Sigmoid colon (tissue), 7 donors: ENCODE measurements at places on chromosomes 6 and 20.
A peak's percentile ranks its signal among the peaks of the same experiment; 100 is the strongest.

GRCh38 chr6:154611241-154611640 is 100.8 kb upstream of the CNKSR3 start:
- no peak overlapping the region for H3K4me3 ChIP-seq
- no peaks in the 10 kb centered on the region for H3K27me3 ChIP-seq
- no peaks in the 10 kb centered on the region for H3K36me3 ChIP-seq
- H3K27ac ChIP-seq, result no peak overlapping the region
- no peak for DNase-seq

GRCh38 chr6:121356575-121356974 is 22.3 kb upstream of the TBC1D32 start:
- H3K27ac ChIP-seq, result no peak overlapping the region
- no peaks in the 10 kb centered on the region for H3K36me3 ChIP-seq
- H3K4me3 ChIP-seq, result no peak overlapping the region
- H3K4me1 ChIP-seq, result no peaks in the 10 kb centered on the region

DNA sequence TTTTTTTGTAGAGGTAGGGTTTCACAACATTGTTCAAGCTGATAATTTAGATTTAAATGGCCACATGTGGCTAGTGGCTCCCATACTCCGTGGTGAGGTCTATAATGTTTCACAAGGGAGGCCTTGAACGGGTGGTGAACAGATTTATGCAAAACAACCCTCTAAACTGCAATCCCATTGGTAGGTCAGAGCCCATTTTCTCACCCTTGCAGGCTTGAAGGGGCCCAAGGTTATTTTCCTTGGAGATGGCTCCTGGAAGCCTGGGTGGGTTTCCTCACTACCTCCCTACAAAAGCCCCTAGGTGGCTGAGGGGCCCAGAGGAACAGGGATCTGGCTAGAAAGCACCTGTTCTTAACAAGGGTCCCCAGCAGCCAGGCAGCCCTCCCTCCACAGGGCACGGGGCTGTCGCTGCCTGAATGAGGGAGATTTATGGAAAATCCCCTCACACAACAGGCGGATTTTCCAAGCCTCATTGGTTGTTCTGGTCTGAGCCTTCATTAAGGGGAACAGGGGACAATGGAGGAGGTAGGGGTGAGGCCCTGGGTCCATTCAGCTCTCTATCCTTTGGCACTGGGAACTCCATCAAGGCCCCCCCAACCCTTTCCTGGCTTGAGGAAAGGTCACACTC is 64.6 kb downstream of the VEGFA start:
- DNase-seq, result no peak
- H3K27ac ChIP-seq, result no peak overlapping the region
- no peaks in the 10 kb centered on the region for H3K36me3 ChIP-seq

GRCh38 chr6:37585937-37586336 is 86.2 kb upstream of the CCDC167 start:
- H3K27me3 ChIP-seq, result no peaks in the 10 kb centered on the region
- no peak for DNase-seq
- no peak overlapping the region for H3K27ac ChIP-seq
- H3K4me3 ChIP-seq, result no peak overlapping the region

GRCh38 chr6:165872811-165873210 is 209.8 kb upstream of the PDE10A start:
- no peak for DNase-seq
- H3K36me3 ChIP-seq, result no peaks in the 10 kb centered on the region
- no peak overlapping the region for H3K4me3 ChIP-seq
- H3K27me3 ChIP-seq, result no peaks in the 10 kb centered on the region
- H3K4me1 ChIP-seq, result peaks cover 21% of the 10 kb centered on the region

DNA sequence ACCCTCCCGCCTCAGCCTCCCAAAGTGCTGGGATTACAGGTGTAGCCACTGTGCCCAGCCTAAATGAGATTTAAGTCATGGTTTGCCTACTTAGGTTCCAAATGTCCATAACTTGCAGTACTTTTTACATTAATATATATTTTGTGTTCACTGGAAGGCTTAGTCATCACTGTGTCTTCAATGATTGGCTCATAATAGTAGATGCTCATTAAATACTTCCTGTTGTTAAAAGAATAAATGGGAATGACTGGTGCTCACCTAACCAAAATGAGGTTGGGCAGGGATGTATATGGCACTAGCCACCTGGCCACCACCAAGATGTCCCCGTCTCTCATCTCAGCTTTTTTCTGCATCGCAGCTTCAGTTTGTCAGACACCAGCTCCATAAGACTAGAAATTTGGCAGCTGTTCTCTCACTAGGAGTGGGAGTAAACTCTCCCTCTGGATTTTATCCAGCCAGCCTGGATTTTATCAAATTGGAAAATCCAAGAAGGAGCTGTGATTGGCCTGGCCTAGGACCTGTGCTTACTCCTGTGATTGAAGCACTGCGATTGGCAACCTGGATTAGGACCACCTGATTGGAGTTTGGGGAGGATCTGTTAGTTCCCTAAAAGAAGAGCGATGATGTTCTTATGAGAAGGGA is 1.1 kb upstream of the GLO1 start:
- no peaks in the 10 kb centered on the region for H3K27me3 ChIP-seq
- no peaks in the 10 kb centered on the region for H3K36me3 ChIP-seq
- no peak for DNase-seq
- H3K4me3 ChIP-seq, result no peak overlapping the region
- no peaks in the 10 kb centered on the region for H3K4me1 ChIP-seq

- no peak for DNase-seq
- no peaks in the 10 kb centered on the region for H3K27me3 ChIP-seq
- H3K4me1 ChIP-seq, result peaks cover 21% of the 10 kb centered on the region
- no peaks in the 10 kb centered on the region for H3K36me3 ChIP-seq
Observed at GRCh38 chr6:16421462-16421960, 183.1 kb downstream of the GMPR start.

GRCh38 chr6:33198853-33199436 is 1.5 kb downstream of the RXRB start:
- peaks cover 56% of the 10 kb centered on the region for H3K4me1 ChIP-seq
- H3K27ac ChIP-seq, result peak overlapping the region; percentile 96
- H3K4me3 ChIP-seq, result peak overlapping the region; percentile 90

DNA sequence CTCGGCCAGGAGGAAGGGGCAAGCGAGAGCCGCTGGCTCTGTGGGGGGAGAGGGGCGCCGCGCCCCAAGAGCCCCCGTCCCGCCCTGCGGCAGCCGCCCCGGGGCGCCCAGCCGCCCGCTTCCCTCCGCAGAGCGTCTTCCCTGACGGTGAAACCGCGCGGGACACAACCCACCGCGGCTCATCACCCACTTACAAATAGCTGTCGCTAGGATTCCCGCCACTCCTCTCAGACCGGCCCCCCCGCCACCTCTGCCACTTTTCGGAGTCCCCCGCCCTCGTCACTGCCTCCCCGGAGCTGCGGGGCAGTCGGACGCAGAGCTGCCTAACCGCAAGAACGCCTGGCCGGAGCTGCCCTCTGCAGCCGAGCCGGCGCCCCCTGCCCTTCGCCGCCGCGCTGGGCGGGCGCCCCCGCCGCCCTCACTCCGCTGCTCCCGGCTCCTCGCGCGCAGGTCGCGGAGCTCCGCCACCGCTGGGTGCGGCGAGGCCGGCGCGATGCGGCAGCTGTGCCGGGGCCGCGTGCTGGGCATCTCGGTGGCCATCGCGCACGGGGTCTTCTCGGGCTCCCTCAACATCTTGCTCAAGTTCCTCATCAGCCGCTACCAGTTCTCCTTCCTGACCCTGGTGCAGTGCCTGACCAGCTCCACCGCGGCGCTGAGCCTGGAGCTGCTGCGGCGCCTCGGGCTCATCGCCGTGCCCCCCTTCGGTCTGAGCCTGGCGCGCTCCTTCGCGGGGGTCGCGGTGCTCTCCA is at the start of gene SLC35D3:
SLC35D3 (plus strand) TSS at position 366 of the 749 bp plus-strand sequence; CDS start at position 494, 128 bp downstream.
- no peak for DNase-seq
- peak within 1 kb of the TSS; percentile 54 for H3K4me3 ChIP-seq
- peaks cover 48% of the 10 kb centered on the region for H3K27me3 ChIP-seq
- peaks cover 36% of the 10 kb centered on the region for H3K4me1 ChIP-seq
- no peak within 1 kb of the TSS for H3K27ac ChIP-seq

- H3K4me1 ChIP-seq, result no peaks in the 10 kb centered on the region
- H3K36me3 ChIP-seq, result no peaks in the 10 kb centered on the region
- H3K4me3 ChIP-seq, result no peak overlapping the region
- H3K27me3 ChIP-seq, result peaks cover 1% of the 10 kb centered on the region
- peak; percentile 21 for DNase-seq
Observed at GRCh38 chr20:2746636-2747265, 53.7 kb downstream of the CPXM1 start.

- peak overlapping the region; percentile 94 for H3K27ac ChIP-seq
- H3K36me3 ChIP-seq, result no peaks in the 10 kb centered on the region
- peak; percentile 82 for DNase-seq
- H3K4me3 ChIP-seq, result peak overlapping the region; percentile 88
- no peaks in the 10 kb centered on the region for H3K27me3 ChIP-seq
- H3K4me1 ChIP-seq, result no peaks in the 10 kb centered on the region
Observed at GRCh38 chr6:137866200-137866913, 702 bp upstream of the TNFAIP3 start.

DNA sequence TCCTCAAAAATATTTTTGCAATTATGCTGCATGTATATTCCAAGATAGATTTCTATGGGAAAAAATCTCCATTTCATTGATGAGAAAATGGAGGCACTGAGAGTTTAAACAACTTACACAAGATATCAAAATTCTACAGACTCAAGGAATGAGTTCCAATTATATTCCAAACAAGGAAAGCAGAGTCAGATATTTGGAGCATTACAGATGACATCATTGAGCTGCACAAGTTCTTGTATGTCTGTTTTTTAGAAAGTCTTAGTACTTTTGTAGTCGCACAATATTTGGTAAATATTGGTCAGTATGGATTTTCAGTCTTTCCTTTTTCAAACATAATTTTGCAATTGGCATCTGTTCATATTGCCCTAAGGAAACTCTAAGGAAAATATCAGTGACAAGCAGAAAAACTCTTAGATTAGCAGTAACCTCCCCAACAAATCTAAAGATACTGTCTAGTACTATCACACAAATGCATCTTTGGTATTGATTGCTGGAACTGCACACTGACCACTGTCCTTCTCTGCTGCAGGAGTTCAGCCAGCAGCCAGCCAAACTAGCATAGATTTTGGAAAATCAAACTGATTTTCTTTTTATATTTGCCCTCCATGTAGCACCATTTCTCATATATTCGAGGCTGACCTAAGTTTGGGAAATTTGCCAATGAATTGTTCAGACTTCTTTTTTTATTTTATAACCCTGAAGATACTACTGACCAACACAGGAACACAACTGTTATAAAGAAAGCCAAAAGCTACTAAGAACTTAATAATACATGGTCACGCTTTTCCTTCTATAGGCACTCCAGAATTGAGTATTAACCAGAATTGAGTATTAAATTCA is 51.7 kb upstream of the TBX18 start:
- no peak overlapping the region for H3K27ac ChIP-seq
- H3K36me3 ChIP-seq, result no peaks in the 10 kb centered on the region
- DNase-seq, result no peak
- no peak overlapping the region for H3K4me3 ChIP-seq
- no peaks in the 10 kb centered on the region for H3K4me1 ChIP-seq
- H3K27me3 ChIP-seq, result no peaks in the 10 kb centered on the region

GRCh38 chr20:16423311-16424212 is 149.7 kb downstream of the KIF16B start:
- DNase-seq, result no peak
- H3K27ac ChIP-seq, result no peak overlapping the region
- H3K4me3 ChIP-seq, result no peak overlapping the region
- H3K27me3 ChIP-seq, result no peaks in the 10 kb centered on the region
- no peaks in the 10 kb centered on the region for H3K36me3 ChIP-seq

DNA sequence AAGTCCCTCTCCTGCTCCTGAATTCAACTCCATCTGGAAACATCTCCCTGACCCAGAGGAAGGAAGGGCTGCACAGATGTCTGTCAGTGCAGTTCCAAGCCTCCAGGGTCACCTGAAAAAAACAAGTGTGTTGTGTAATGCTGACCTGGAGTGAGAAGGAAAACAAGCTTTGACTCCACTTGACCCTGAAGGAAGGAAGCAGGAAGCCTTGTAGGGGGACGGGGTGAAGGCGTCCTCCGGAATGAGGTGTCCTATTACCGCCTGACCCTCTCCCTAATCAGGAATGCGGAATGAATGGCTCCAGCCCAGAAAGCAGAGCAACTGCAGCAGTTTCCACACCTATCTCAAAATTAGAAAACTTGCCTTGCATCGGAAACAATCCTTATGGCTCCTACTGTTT is 13.9 kb upstream of the ADGRF5 start:
- no peak for DNase-seq
- H3K4me1 ChIP-seq, result no peaks in the 10 kb centered on the region
- no peak overlapping the region for H3K4me3 ChIP-seq
- H3K27ac ChIP-seq, result peak overlapping the region; percentile 6

DNA sequence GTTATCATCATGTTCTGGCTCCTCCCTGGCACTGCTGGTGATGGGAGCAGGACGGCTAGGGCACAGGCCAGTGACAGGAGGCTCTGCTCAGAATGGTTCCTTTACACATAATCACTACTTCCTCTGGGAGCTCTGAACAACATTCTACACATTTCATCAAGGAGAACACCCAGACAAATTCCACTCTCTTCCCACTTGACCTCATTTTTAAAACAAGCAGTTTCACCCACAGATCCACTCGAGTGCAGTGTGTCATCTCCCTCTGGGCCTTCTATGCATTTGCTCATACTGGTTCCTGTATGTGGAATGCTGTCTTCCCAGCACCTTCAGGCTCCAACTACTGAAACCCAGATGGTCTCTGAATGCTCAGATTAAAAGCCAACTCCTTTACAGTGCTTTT is 84.8 kb downstream of the ELOVL5 start:
- no peaks in the 10 kb centered on the region for H3K4me1 ChIP-seq
- no peaks in the 10 kb centered on the region for H3K27me3 ChIP-seq
- no peak overlapping the region for H3K27ac ChIP-seq

DNA sequence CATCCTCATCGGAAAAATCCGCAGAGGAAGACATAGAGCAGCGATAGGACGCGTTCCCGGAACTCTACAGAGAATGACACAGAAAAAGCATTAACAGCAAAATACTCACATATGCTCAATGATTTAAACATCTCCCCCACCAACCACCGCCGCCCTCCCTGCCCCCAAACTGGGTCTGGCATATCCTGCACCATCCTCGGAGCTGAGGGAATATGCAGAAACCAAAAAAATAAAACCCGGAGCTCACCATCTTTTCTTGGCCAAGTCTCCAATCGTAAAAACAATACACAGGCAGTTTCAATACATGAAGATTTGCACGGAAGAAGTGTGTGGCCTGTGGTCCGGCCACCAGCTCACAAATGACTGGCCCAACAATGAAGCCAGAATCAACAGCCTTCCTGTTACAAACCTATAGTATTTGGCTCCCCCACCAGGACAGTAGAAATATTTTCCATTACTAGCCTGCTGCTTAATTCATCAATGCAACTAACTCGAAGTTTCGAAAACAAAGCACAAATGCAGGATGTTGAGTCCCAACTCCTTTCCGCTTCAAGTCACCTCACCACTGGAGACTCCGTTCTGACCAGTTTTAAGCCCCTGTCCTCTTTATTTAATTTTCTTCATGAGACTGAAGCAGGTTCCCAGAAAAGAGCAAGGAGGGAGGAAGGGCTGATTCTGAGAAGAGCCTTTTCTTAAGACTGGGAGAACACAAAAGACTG is 103.2 kb upstream of the BEND6 start:
- H3K27me3 ChIP-seq, result no peaks in the 10 kb centered on the region
- peak; percentile 77 for DNase-seq
- H3K4me3 ChIP-seq, result peak overlapping the region; percentile 59

DNA sequence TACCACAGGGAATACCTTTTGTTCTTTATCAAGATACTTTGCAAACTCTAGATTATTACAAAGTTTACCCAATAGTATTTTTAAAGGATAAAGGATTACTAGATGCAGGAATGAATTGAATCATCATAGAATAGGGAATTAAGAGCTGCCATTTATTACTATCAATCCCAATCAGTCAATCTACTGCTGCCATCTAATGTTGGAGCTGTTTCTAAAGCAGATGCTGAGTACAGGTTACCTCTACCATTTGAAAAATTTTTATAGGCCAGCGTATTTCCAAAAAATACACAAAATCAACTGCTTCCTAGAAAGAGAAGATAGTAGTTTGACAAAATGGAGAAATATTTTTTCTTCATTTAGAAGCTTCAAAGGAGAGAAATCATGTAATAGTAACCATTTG is 520.4 kb downstream of the ADGRB3 start:
- no peaks in the 10 kb centered on the region for H3K36me3 ChIP-seq
- no peak overlapping the region for H3K27ac ChIP-seq
- no peak for DNase-seq
